ENCODE measurements at places on chromosomes 6 and 20. TPM values are rescaled to one million over a fixed set of nuclear protein-coding genes. Genes with fewer than 3 reads are reported as not detected.

The EEF1A2 gene
- total RNA-seq = 18.1 TPM

The HLA-DRB1 gene
- total RNA-seq = 267 TPM

The VGLL2 gene
- total RNA-seq = not detected

The MRPL2 gene
- total RNA-seq = 56.6 TPM

GRCh38 chr6:45631396-45631795, 253.7 kb upstream of the SUPT3H start:
- H3K27me3 ChIP-seq = no peaks in the 10 kb centered on the region
- H3K4me3 ChIP-seq = no peak overlapping the region
- peaks cover 7% of the 10 kb centered on the region for H3K4me1 ChIP-seq
- H3K27ac ChIP-seq = no peak overlapping the region
- H3K36me3 ChIP-seq = no peaks in the 10 kb centered on the region

GRCh38 chr20:61736751-61737310, 328.9 kb downstream of the TAF4 start:
- H3K27ac ChIP-seq = no peak overlapping the region
- no peaks in the 10 kb centered on the region for H3K27me3 ChIP-seq
- no peaks in the 10 kb centered on the region for H3K4me1 ChIP-seq

GRCh38 chr20:42024653-42025052, 406.5 kb upstream of the CHD6 start:
- peak; percentile 88 for DNase-seq
- H3K4me1 ChIP-seq = no peaks in the 10 kb centered on the region

- no peaks in the 10 kb centered on the region for H3K36me3 ChIP-seq
- H3K27ac ChIP-seq = no peak overlapping the region
- H3K4me3 ChIP-seq = no peak overlapping the region
- no peaks in the 10 kb centered on the region for H3K4me1 ChIP-seq
- DNase-seq = peak; percentile 18
- no peaks in the 10 kb centered on the region for H3K27me3 ChIP-seq
These were observed 178.9 kb upstream of the ARID1B start for GRCh38 chr6:156598071-156598854.

Measured in kidney (tissue), 22 donors.